NCI-H2107 (cell line): ENCODE measurements at places on chromosomes 3 and 15.

DNA sequence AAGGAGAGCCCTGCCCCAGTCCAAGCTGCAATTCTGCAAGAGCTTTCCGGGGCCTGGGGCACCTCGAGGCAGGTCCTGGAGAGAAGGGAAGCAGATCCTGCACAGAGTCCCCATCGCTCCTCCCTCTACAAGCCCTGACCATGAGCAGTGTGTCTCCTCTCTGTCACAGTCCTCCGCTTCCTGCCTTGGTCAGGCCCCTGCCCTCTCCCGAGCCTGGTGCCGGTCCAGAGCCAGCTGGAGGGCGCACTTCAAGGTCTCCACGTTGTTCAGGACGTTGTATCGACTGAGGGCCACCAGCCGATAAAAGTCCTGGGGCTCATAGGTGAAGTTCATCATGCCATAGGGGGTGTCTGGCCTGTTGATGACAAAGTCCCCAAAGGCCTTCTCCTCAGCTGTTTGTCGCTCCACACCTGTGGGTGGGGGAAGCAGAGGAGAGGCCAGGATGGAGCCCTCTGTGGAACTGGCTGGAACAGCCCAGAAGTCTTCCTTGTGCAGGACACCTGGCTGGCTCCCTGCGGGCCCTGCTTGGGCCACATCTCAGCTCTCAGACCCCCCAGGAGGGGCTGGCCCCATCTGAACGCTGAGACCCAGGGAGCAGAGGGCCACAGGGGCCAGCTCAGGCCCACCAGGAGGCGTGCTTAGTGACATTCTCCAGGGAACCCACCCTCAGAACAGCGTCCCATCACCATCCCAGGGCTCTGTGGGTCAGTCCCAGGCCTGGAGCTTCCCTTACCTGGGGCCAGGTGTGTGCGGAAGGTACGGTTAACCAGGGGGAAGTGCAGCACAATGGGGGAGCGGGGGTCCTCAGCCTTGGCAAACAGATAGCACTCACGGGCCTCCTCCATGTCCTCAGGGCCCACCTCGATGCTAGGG, 14.4 kb downstream of the PLA2G4F start:
- no peak for DNase-seq

DNA sequence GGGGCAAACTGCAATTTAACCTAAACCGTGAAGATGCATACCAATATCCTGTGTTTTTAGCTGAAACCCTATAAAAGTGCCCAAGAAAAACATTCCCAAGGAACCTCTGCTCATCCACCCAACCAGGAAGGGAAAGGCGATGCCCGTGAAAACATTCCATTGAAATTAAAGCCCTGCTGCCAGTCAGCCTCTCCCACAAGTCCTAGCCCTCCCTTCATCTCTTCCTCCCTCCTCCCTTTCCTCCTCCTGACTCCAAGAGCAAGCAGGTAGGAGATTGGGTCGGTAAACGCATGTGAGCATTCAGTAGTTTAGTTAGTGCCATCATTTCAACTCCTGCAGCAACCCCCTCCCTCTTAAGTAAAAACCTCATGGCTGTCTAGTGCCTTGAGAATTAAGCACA, 27.7 kb downstream of the HES1 start:
- DNase-seq, result no peak

- no peak for DNase-seq
Observed at GRCh38 chr3:100400419-100400779, 490 bp downstream of the TOMM70 start.

- DNase-seq, result no peak
Observed at GRCh38 chr3:134793562-134793961, 1.5 kb upstream of the EPHB1 start.

DNA sequence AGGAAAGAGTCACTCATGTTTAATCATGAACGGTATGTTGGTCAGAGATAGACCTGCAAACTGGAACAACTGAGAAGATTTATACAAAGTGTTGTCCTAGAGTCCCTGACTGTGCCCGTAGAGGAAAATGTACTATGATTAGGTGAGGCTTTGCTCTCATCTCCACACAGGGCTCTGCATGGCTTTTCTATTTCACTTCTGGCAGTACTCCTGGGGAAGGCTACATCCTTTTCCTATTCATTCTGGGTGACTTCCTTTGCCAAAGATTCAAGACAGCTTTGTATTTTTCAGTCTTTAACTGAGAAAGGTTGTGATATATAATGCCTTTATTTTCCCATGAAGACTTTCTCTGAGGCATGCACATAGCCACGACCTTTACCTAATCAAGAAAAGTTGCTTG, 414.7 kb downstream of the ZBTB20 start:
- DNase-seq, result no peak

DNA sequence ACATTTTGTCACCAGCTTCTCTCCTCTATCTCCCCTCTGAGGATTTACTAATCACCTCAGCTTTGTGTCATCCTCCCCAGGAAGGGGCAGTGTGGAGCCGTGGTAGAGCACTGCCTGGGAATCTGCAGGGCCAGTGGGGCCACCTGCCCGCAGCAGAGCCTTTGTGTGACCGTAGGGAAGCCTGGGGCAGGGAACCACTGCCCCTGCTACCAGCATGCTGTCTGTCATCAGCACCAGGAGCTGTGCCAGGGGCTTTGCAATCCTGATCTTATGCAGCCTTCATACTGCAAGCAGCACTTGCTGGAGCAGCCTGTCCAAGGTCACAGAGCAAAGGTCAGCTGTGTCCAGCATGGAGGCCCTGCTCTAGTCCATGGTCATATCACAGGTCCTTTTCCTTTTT, 170.2 kb upstream of the IL12A start:
- DNase-seq, result no peak

- DNase-seq, result no peak
Observed at GRCh38 chr3:48567090-48567489, 3.5 kb upstream of the UCN2 start.

DNA sequence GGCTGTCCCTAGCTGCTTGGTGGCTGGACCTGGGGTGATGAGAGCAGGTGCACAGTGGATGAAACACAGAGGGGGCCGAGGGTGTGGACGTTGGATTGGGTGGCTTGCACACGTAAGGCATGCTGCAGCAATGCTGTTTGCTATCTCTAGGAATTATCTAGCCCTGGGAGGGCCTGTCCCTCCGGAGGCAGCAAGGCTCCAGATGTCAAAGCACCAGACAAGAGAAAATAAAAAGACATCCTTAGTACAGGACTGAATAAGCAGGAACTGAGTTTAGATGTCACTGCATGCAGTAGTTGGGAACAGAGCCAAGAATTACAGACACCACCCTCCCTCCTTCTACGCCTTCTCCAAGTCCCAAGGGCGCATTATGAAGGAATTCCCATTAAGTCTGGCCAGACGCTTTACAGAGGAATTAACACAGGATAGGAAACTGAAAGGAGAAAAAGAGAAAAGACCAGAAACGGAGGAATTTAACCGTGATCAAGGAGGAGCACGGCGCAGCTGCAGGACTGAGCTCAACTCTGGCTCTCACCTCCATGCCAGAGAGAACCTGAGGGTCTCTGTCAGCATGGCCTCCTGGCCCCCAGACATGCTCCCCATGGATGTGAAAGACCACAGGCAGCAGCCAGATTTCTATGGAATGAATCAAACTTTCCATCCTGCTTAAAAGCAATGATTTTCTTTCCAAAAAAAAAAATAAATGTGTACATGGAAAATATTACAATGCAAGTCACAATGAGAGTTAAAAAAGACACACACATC, 13.8 kb downstream of the ATP10A start:
- no peak for DNase-seq

- DNase-seq, result no peak
Observed at GRCh38 chr15:49887659-49888322, 231.2 kb downstream of the ATP8B4 start.

DNA sequence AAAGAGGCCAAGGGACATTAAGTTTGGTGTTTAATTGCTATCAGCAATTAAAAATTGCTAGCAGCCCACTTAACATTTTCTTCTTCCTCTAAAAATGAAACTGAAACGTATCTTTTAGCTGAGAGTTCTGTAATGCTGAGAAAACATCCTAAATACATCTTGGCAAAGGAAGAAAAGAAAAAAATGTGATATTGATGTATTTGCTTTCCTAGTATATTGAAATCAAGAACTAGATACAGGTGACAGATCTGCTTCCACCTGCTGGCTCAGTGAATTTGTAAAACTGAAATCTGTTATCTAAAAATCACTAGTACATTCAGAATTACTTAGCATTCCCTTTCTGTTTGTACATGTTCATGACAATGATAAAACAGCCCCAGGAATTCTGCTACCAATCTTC, 283.2 kb downstream of the ZBTB20 start:
- no peak for DNase-seq

- DNase-seq, result no peak
Observed at GRCh38 chr15:49308686-49309085, 114.4 kb upstream of the FGF7 start.

DNA sequence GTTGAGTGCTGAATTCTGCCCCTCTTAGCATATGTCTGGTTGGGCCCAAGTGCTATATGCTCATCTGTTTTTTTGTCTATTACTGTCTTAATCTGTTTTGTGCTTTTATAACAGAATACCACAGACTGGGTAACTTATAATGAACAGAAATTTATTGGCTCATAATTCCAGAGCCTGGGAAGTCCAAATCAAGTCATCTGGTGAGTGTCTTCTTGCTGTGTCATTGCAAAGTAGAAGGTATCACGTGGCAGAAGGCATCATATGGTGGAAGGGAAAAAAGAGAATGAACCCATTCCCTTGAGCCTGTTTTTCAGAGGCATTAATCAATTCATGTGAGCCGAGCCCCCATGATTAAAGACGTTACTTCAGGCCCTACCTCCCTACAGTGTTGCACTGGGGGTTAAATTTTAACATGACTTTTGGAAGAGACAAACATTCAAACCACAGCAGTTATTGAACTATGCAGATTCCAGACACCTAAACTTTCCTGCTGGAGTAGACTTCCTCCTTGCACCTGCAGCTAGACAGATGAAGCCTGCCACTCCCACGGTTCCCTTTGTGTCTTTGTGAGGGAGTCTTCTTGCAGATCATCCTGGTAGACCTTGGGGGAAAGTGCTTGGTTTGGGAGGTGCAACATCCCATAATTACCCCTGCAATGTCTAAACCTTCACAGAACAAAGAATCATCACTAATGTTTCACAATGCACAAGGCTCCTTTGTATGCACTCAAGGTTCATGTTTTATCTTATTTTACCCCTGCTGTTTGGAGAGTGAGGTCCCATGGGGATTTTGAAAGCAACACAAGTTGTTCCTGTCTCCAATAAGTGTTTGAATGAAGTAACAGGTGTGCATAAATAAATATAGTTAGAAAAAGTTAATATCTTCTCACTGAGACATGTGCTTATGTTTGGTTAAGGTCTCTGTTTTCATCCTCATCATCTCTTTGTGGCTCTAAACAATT, 64.7 kb upstream of the XCR1 start:
- DNase-seq, result no peak

DNA sequence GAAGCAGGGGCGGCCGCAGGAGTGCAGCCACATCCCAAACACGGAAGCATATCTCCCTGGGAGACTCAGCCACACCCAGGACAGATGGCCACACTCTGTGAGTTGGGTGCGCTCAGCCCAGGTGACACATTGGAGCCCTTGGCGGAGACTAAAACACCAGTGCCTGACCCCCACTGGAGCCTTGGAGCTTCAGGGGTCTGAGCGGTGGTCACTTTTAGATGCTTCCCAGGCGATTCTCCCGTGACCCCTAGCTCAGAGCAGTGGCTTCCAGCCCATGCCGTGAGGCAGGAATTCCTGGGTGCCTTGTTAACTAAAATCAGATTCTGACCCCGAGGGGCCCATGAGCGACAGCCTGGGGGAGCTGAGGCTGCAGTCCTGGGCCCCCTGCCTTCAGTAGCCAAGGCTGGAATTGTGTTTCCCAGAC, 54.5 kb downstream of the PLXNA1 start:
- DNase-seq, result no peak

DNA sequence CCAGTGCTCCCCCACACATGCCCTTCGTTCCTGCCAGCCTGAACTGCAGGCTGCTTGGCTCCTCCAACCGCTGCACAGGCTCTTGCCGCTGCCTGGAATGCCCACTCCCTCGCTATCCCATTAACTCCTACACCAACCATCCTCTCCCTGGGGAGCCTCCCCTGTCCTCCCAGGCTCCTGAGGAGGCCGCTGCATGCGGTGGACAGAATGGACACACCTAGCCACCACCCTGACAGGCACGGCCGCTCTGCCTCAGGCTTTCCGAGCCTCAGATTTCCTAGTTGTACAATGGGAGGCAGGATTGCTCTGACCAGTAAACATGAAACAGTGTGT, 2.3 kb downstream of the PLXNB1 start:
- DNase-seq, result no peak

- no peak for DNase-seq
Observed at GRCh38 chr3:52434491-52435115, 10.3 kb downstream of the SEMA3G start.

DNA sequence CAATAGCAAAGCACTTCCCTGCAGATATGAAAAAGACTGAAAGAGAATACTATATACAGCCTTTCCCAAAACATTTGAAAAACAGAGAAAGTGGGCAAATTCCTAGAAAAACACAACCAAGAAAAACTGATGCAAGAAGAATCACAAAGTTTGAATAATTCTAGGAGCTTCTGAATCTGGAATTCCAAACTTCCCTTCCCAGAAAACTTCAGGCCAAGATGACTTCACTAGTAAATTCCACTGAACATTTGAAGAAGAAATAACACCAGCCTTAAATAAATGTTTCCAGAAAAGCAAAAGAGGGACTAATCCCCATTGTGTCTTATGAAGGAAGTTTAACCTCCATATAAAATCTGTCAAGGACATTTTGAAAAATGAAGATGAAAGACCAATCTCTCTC, 15.8 kb upstream of the NSMCE3 start:
- no peak for DNase-seq

- no peak for DNase-seq
Observed at GRCh38 chr15:69543681-69544364, 91.2 kb downstream of the RPLP1 start.

GRCh38 chr15:76347482-76348055, 11.0 kb downstream of the ISL2 start:
- no peak for DNase-seq

DNA sequence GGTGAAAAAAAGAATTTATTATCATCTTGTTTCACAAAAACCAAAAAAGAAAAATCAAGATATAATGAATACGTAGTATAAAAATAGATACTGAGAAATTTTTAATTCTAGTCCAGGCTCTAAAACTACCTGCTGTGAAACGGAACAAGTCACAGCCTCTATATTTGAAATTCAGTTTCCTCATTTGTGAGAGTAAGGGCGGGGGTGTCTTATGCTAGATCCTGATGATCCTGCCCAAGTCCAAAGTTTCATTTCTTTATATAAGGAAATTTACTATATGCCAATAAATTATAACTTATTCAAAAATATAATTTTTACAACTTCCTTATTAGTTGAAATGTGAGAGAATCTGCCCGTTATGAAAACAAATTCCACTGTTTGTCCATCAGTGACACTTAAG, 385.7 kb downstream of the CGGBP1 start:
- DNase-seq, result no peak

- DNase-seq, result no peak
Observed at GRCh38 chr3:48190911-48191310, 2.7 kb upstream of the CDC25A start.

DNA sequence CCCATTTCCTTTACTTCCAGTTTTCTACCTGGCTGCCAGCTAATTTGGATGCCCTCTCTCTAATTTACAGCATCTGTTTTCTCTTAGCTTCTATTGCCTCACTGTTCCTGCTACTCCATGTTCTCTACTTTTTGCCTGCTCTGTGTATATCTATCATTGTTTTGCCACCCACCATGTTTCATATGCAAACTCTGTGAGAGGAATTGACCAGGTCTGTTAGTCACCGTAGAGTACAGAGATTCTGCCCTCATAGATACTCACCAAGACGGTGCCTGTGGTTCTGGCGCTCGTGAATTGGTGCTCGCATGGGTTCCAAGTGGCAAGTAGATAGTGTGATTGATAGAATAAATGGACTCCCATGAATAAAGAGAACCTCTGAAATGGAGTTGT, 288.8 kb downstream of the CNTN6 start:
- DNase-seq, result no peak

GRCh38 chr3:126753191-126754160, 49.4 kb downstream of the CHCHD6 start:
- no peak for DNase-seq
